NCI-H774 (cell line): ENCODE measurements at places on chromosomes 6 and 20.

DNA sequence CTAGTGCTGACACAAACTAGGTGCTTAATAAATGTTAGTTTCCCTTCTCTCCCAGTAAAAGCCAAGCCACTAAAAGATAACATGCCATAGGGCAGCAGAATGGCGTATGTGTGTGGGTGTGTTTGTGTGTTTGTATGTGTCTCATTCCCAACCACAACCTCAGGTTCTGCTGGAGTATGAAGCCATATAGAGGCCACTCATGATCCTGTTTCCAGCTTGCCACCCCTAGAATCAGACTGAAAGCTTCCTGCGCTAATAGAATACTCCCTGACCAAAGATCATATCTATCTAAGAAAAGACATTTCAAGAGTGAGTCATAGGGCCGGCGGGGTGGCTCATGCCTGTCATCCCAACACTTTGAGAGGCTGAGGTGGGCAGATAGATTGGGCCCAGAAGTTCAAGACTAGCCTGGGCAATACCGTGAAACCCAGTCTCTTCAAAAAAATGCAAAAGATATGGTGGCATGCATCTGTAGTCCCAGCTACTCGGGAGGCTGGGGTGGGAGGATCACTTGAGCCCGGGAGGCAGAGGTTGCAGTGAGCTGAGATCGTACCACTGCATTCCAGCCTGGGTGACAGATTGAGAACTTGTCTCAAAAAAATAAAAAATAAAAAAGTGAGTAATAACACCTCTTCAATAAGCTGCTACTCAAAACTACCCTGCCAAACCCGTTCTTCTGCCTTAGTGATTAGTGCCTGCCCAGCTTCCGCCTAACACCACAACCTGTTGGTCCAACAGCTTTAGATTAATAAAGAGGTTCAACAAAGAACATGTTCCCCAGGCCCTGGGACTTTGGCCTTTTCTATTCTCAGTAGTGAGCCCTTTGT is 11.8 kb upstream of the SNRPC start:
- peak; percentile 2 for DNase-seq

- DNase-seq, result no peak
Observed at GRCh38 chr20:40148886-40149285, 540.1 kb downstream of the MAFB start.

GRCh38 chr6:148805777-148806176 is 58.9 kb downstream of the UST start:
- no peak for DNase-seq

- no peak for DNase-seq
Observed at GRCh38 chr6:15431762-15432483, 186.1 kb downstream of the JARID2 start.

GRCh38 chr6:44960898-44961297 is 367.2 kb upstream of the RUNX2 start:
- DNase-seq, result no peak

DNA sequence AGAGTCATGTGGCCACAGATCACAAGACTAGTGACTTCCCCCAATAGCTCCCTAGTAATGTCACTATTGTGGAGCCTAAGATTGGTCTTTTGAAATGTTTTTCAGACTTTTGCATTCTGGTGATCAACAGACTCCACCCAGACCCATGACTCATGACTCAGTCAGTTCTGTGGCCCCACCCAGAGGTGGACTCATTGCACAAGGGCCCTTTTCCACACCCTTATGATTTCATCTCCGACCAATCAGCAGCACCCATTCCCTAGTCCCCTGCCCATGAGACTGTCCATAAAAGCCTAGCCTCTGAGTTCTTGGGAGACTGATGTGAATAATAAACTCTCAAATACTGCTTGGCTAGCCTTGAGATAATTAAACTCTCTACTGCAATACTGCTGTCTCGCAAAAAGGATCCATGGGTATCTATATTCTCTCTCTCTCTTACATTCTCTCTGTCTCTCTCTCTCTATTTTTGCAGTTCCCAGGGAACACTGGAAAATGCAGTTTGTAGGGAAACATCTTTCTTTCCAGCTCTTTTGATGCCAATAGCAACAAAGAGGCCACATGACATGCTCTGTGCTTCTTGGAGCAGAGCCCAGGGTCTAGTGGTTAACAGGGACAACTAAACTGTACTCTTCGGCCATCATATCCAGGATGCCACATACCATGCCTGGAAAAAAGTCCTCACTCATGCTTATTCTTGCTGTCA is 71.3 kb upstream of the IYD start:
- DNase-seq, result no peak

GRCh38 chr6:81753711-81754577 is 1.5 kb upstream of the TENT5A start:
- DNase-seq, result peak; percentile 57

DNA sequence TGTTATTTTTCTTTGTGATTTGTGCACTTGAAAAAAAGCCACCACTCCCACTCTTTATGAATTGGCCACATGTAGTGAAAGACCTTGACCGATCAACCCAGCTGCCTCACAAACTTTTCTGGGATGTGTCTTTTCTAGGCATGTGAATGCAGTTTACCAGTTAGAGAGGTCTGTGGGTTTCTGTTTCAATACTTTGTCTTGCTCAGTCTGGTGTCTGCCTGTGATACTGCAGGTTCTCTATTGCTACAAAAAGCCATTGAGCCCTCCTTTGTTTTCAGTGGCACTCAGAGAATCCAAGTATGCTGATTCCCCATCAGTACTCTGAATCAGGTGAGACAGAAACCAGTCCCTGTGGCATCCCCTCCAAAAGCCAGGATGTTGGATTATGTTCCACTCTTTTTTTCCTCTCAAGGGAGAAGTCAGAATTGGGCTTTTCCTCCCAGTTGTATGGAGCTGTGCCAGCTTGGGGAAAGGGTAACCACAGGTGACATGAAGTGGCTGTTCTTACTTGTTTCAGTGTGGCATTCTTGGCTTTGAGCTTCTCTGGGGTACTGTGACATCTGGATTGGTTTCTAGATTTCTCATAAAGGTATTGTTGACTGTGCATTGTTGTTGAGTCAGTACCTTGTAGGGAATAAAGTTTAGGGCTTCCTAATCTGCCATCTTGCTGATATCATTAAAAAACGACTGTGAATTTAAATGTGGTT is 26.3 kb upstream of the ZFP64 start:
- no peak for DNase-seq

DNA sequence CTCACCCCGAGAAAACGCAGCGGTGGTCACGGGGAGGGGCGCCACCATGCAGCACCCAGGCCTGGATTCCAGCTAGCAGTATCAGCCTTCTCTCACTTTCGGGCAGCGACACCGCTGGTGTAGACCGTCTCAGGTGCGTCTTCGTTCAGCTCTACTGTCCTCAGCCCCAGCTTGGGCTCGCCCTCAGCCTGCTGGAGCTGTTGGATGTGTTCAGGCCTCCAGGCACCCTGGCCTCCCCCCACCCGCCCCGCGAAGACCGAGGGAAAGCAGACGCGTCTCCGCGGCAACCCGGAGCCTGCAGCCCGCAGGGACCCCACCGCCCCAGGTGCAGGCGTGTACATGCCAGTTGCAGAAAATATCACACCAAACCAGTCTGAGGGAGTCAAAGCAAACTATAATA is 60.8 kb upstream of the CARMIL1 start:
- no peak for DNase-seq

- no peak for DNase-seq
Observed at GRCh38 chr6:166629628-166630027, 2.6 kb upstream of the RPS6KA2 start.

DNA sequence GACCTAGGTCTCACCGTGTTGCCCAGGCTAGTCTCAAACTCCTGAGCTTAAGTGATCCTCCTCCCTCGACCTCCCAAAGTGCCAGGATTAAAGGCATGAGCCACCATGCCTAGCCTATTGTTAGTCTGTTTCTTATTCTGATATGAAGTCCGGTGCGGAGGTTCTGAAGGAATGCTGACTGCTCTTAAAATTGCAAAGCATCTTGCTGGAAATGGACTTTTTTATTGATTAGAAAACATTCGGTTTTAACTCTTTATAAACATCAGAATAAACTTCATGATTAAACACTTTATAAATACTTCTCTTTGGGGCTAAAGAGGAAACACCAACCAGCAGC is 3.2 kb downstream of the TNFAIP3 start:
- no peak for DNase-seq

- peak; percentile 49 for DNase-seq
Observed at GRCh38 chr6:121398127-121398526, 37.3 kb upstream of the GJA1 start.

DNA sequence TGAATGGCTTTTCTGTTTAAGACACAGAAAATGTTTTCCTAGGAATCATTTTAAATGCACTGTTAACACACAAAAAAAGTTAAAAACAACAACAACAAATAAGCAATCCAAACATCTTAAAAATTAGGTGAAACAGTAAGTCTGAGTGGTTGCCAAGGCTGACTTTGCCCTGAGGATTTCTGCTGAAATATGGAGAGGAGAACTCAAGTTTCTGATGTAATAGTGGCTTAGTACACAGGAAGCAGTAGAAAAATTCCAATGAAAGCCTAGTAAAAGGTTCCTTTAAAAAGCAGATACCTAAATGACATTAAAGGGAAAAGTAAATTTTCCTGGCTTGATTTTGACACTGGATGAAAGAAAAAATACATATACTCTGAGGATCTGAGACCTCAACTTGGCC is 184.2 kb downstream of the EPM2A start:
- no peak for DNase-seq

DNA sequence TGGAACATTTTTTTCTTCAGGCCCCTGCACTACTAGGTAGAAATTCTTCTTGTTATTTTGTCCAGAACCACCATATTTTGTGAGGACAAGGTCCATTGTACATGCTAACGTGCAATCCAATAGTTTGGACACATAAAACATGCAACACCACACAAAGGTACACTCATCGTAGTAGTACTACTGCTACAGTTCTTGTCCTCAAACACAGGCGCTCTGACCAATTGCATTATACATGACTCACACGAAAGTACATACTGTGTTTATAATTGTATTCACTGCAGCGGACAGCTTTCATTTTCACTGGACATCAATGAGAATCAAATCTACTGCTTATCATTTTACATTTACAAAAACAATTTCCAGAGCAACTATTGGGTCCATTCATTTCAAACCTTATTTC is 15.3 kb upstream of the SMLR1 start:
- no peak for DNase-seq

DNA sequence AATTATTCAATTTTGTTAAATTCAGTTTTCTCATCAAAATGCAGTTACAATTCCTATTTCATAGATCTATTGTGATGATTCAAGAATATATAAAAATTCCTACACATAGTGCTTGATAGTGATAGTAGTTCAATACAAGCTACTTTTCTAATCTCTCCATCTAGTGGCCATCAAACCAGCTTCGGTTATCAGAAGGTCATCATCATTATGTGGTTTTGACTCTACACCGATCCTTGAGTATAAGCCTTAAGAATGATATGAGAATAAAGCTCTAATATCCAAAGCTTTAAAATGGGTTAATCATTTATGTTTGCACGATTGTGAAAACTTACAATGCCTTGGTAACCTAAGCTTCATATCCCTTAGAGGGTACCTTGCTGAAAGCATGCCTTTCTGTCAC is 167.5 kb upstream of the PREP start:
- DNase-seq, result no peak

- DNase-seq, result peak; percentile 87
Observed at GRCh38 chr6:47477497-47478232, at the start of gene CD2AP. TSS of gene CD2AP (plus strand) at chr6:47477789. CDS start at chr6:47478245, 456 bp downstream.
